ENCODE measurements at places on chromosomes 4 and X.

DNA sequence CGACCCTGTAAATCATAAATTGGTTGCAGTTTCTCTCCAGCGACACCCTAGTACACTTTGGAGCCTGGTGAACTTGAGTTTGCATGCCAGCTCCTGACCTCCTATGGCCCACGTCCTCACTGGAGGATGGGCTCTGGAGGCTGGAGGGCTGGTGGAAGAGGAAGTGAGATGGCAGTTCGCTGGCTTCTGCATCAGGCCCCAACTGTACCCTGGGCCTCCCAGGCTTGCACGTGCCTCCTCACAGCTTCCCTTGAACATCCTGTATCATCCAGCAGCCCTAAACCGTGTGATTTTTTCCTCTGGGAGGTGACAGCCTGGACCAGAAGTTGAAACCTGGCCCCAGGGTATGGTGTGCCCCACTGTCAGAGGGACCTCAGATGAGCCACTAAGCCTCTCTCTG is 78.5 kb downstream of the HTRA3 start:
- no peak for DNase-seq

GRCh38 chr4:70632028-70632427 is 3.5 kb downstream of the ENAM start:
- DNase-seq = no peak

DNA sequence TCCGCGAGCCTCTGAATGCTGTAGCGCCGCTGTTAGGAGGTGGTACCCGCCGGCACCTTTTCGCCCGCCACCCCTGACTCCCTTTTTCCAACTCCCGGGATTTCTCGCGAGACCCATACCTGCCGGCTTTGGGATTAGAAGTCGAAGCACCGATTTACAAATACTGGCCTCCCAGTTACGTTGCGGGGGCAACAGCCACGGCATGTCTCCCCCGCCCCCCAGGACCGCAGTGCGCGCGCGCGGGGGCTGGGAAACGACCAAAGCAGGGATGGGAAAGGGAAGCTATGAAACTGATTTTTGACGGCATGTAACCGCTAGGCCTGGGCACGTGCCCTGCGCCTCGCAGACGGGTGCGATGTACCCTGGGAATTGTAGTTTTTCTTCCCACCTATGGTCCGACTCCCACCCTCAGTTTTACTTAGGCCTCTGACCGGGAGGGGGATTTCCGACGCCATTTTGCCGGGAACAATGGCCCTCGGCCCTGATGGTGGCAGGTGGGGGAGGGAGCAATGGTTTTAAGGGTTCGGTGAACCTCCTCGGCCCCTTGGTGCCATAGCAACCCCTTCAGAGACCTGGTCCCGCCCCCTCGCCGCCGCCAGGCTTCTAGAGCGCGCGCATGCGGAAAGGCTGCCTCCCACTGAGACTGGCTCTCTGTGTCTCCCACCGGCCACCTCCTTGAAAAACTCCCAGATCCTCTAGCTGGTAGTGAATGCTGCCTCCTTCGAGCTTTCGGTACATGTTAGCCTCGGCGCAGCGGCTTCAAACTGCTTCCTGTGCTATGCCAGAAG is 772 bp upstream of the WNK3 start:
- peak; percentile 32 for DNase-seq

DNA sequence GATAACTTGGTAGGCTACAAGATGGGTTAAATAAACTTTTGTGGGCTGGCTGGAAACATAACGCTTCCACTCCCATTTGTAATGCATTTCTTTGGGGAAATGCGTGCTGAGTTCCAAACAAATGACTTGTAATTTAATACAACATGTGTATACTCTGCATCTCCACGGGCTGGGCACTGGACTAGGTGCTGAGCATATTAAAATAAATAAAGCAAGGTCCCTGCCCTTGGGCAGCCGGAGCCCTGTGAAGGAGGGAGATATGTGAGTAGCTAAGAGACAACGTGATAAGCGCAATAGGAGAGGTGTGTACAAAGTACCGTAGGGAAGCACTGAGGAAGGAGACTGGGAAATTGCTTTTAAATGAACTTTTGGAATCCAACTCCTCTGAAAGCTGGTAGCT is 147.2 kb upstream of the RBPJ start:
- DNase-seq = no peak

All from T-cell (primary cell).